ENCODE measurements at places on chromosomes 3 and 15.

DNA sequence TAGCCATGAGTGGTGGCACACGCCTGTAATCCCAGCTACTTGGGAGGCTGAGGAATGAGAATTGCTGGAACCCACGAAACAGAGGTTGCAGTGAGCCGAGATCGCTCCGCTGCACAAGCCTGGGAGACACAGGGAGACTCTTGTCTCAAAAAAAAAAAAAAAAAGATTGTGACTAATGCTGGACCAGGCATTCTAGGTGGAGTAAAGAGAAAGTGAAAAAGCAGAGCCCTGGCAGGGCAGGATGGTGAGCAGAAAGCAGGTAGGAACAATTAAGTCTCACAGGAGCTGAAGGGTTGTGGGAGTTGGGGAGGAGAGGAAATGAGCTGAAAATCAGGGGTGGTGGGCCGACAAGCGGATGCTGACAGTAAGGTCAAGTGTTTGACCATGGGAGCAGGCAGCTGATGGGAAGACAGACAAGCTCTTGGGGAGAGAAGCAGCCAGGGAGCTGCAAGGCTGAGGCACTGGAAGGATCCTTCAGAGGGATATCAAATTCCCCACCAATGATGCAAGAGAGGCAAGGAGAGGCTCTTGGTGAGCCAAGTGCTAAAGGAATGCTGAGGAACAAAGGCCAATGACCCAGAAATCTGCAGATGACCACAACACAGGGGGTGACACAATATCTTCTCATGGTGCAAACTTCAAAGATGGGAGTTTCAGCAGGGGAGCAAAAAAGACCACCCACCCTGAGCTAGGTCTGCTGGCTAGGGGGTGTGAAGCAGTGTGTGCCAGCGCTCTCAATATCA lies 251.1 kb downstream of the ULK4 start:
- no peak for DNase-seq

DNA sequence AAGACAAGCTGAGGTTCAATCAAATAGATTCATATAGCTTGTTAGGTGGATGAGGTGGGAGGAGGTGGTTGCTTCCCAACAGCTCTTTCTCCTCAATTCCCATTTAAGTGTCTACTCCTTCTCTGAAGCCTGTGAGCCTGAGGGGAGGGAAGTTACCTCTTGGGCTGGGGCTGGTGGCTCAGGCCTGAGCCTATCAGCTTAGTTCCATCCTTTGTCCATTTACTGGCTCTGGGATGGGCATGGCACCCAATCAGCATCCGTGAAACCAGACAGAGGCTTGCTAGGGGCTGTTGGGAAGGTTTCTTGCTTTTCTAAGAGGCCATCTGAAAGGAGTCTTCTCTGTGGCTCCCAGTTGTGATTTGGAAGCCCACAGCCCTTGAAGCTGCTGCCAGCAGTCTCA lies 57.3 kb downstream of the TAMM41 start:
- no peak for DNase-seq

GRCh38 chr3:160616311-160616710 lies 50.9 kb upstream of the KPNA4 start:
- DNase-seq, result no peak

GRCh38 chr3:40691452-40691861 lies 166.7 kb downstream of the ZNF621 start:
- DNase-seq, result no peak

DNA sequence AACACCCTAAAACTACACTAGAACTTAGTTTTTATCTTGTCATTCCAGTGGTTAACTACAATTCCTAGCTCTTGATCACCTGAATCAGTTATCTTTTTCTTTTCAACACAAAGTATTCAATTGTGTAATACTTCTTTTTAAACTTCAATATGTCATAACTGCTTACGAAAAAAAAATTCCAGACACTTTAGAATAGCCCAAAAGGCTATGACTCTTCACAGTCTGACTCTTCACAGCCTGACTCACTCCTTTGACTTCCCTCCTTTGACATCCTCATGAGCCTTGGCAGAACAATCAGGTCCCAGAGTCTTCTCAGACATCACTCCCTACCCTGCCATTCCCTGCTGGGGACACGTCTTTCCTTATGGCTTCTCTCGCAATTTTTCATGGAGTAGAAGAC lies 727.1 kb downstream of the ROBO1 start:
- DNase-seq, result no peak

- no peak for DNase-seq
These were observed 85.1 kb upstream of the PIAS1 start for GRCh38 chr15:67968966-67969365.

DNA sequence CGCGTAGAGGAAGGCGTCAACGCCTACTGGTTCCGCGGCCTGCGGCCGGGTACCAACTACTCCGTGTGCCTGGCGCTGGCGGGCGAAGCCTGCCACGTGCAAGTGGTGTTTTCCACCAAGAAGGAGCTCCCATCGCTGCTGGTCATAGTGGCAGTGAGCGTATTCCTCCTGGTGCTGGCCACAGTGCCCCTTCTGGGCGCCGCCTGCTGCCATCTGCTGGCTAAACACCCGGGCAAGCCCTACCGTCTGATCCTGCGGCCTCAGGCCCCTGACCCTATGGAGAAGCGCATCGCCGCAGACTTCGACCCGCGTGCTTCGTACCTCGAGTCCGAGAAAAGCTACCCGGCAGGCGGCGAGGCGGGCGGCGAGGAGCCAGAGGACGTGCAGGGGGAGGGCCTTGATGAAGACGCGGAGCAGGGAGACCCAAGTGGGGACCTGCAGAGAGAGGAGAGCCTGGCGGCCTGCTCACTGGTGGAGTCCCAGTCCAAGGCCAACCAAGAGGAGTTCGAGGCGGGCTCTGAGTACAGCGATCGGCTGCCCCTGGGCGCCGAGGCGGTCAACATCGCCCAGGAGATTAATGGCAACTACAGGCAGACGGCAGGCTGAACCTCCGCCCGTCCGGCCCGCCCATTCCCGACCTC lies 4.1 kb downstream of the ISLR2 start:
- DNase-seq, result no peak

- no peak for DNase-seq
These were observed 71.6 kb downstream of the LRTM1 start for GRCh38 chr3:54856271-54856670.

- no peak for DNase-seq
These were observed 639.7 kb upstream of the NR2F2 start for GRCh38 chr15:95690631-95691340.

DNA sequence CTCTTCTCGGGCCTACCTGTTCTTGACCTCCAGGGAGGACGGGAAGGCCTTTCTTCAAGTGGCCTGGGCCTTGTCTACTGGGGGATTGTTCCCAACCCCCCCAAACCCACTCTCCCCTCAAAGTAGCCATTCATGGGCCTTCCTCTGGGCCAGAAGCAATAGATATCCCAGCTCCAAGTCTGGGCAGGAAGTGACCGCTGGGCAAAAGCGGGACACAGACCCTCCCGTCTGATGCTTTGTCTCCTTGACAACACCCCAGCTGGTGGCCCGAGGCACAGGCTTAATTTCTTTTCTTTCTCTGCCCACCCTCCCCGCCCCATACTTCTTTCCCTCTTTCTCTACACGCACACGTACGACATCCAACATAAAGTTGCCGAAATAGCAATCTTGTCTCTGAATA lies 41.4 kb upstream of the FEZF2 start:
- DNase-seq, result no peak

DNA sequence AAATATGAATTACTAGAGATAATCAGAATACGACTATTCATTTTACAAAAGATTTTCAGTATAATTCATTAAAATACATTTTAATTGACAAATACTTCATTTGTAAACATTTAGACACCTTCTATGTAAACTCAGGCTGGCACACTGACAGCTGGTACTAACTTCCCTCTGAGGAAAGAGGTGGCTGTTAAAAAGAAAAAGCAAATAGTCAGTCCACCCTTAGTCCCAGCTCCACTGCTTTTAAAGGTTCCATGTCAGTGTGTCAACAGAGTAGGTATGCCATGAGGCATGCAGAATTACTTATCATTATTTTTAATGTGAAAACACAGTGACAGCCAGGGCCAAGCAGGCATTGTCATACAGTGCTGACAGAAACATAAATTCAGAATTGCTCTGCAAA lies 16.1 kb downstream of the TM6SF1 start:
- no peak for DNase-seq

DNA sequence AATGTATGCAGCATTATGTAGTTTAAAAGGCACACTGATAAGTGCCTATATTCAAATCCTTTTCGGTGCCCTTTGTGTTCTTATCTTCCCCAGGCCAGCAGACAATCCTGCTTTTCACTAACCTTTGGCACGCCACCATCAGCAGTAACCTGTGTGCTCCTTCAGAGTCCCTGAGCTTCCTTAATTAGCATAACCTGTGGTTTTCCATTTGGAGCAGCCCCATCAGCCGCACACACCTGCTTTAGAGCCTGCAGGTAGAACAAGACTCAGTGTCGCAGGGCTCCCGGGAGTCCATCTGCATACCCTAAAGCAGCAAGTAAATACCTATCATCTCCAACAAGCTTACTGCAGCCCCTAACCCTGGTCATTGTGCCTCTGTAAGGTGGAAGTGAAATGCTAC lies 755.1 kb downstream of the ROBO2 start:
- no peak for DNase-seq

- DNase-seq, result no peak
These were observed 5.6 kb downstream of the PPCDC start for GRCh38 chr15:75028991-75029377.

GRCh38 chr15:68806220-68807060 lies 14.3 kb downstream of the ANP32A start:
- DNase-seq, result no peak

GRCh38 chr3:59820352-59820934 lies 770.6 kb upstream of the CFAP20DC start:
- DNase-seq, result no peak

GRCh38 chr3:50278123-50278879 lies 586 bp upstream of the LSMEM2 start:
- no peak for DNase-seq

- DNase-seq, result no peak
These were observed 83.2 kb upstream of the LRRFIP2 start for GRCh38 chr3:37257581-37257980.

GRCh38 chr3:100709842-100710260 lies 557 bp downstream of the TFG start:
- DNase-seq, result peak; percentile 16

DNA sequence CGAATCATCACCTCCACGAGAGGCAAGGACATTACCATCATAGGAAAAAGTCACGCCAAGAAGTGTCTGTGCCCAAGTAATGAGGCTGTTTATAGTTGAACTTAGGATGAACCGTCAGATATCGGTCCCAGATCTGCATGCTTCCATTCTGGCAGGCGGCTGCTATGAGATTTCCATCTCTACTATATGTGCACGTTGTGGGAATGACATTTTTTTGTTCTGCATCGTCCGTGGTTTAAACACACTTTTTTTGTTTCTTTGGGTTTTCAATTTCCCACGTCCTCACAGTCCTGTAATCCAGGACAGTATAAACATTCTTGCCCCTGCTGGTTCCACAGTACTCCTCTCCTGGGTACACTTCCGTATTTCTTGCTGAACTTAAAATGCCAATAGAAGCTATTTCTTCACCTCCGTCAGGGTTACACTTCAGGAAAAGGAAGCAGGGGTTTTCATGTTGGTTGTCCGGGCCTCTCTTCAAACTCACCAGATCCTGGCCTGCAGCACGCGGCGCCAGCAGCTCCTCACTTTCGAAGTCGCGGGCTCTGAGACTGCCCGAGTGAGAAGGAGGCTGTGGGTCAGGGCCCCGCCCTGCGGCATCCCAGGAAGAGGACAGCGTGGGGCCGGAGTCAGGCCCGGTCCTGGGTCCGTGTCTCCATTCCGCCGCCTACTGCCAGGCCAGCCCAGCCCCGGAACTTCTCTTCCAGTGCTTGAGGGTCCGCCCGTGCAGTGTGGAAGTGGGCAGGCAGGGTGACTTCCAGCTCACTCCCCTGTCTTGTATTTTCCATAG lies 9.8 kb upstream of the TM4SF4 start:
- DNase-seq, result no peak

- DNase-seq, result no peak
These were observed 110.8 kb downstream of the VGLL4 start for GRCh38 chr3:11532931-11533391.

- no peak for DNase-seq
These were observed 164.3 kb downstream of the LRRK1 start for GRCh38 chr15:101083336-101084045.

DNA sequence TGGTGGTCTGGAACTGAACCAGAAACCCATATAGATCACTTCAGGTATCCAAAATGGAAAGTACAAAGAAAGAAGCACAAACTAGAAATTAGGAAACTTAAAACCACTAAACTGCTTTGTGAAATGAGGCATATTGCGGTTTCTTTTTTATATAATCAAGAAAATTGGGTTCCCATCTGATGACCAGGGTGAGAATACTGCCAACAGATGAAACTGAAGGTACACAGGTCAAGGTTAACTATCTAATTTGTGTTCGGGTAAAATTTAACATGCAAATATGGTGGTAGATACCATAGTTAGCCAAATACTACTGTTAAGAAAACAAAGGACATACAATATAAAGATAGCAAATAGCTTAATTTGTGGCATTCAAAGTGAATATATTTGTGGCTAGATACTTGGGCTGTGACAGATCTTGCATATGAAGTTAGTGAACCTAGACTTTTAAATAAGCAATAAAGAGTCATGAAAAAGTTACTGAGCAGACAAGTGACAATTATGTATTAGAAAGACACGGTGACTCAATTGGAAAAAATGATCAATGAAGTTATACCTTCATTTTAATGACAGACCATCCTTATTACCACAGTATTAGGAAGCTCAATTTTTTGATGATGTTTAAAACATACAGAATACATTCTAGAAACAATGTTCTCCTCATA lies 127.4 kb downstream of the NR2E3 start:
- DNase-seq, result no peak

DNA sequence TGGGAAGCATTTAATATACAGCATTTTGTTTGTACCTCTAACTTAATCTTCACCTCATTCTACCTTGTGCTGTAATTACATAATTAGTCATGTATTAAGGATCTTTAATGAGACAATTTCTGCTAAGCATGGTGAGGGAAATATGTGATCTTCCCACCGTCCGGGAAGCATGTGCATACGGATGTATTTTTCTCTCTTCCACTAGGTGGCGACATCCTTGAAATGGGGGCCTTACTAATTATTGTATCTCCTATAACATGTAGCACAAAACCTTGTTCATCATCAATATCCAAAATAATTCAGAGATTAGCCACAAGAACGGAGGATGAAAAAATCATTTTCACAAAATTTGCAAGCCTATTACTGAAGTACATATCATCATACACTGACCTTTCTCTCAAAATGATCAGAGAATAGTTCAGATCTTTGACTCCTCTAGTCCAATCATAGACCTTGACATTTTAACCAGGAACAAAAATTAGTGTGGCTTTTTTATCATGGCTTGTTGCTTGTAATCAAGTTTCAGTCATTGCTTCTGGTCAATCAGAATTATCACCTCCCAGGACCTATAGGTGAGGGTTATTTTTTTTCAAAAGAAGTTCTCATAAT lies 148.9 kb upstream of the GBE1 start:
- DNase-seq, result no peak

GRCh38 chr3:49937090-49937489 lies 2.9 kb upstream of the RBM6 start:
- no peak for DNase-seq

- DNase-seq, result no peak
These were observed 844 bp downstream of the NR2F2 start for GRCh38 chr15:96331144-96331944.
